ENCODE measurements at places on chromosomes 11 and 22. TPM values are rescaled to one million over a fixed set of nuclear protein-coding genes. Genes with fewer than 3 reads are reported as not detected.

The SLC25A45 gene
- total RNA-seq, result 1.1 TPM

DNA sequence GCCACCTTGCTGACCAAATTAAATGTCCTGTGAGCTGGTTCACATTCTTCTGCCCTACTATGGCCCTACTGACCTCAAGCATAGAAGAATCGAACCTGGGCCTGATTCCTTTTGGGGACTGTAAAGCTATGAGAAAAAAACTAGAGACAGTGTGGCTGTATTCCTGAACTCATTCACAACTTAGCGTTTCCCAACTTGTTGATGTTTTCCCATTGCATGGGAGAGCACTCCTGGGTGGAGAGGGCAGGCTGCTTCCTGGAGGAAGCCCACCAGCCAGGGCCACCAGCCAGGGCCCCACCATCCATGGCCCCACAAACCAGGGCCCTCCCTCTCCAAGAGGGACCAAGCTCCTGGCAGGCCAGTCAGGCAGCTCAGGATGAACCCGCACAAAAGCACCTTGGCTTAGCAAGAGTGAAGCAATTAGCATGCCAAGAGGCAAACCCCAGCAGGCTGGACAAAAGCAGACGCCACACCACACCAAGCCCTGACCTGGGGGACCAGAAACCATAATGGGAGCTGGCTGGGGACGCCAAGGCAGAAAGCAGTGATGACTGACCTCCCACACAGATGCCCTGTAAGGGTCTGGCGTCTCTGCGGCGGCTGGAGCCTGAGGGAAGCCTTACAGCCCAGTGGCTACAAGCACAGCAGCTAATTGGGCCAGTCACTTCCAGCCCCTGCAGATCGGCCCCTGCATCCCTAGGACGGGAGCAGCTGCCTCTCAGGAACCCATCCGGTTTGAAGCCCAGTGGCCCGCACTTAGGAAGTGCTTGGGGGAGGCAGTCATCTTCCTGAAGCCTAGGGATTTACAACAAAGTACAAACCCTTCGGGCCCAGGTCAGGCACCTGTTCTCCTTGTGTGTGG lies 2.1 kb downstream of the CERK start:
- no peak for DNase-seq

The TUBA8 gene
- total RNA-seq, result 2.4 TPM

DNA sequence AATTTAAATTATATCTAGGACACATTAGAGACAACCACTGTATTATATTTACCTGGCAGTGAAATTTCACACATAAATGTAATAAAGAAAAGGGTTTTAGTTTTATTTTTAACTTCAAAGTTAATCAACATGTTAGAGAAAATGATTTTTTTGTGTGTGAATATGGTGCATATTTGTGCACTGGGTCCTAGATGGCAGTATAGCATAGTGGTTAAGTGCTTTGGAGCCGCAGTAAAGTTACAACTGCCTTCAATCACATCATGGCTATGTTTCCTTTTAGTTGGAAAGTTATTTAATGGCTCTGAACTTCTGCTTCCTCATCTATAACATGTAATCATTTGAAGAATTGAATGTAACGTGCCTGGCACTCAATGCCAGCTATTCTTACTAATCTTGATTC lies 108.9 kb upstream of the DDI1 start:
- no peak for DNase-seq

DNA sequence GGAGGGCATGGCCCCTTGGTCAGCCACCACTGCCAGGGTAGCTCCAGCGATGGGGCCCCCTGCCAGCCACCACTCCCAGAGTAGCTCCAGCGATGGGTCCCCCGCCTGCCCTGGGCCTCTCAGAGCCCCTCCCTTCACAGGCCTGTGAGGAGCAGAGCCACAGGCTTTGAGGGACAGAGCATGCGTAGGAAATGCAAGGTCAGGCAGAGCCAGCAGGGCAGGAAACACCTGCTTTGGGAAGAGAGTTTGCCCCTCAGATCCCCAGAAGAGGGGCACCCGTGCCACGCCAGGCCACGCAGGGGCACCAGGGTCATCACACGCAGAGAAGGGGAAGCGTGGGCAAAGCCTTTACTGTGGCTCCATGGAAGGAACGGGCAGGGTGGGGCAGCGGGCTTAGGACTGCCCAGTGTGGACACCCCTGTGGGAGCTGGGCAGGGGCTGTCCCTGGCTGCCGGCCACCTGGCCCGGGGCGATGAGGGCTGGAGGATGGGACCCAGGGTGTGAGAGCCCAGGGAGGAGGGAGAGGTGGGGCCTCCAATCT lies 477.8 kb downstream of the BRD1 start:
- no peak for DNase-seq

GRCh38 chr11:120136356-120136755 lies 1.6 kb downstream of the TRIM29 start:
- no peak for DNase-seq

DNA sequence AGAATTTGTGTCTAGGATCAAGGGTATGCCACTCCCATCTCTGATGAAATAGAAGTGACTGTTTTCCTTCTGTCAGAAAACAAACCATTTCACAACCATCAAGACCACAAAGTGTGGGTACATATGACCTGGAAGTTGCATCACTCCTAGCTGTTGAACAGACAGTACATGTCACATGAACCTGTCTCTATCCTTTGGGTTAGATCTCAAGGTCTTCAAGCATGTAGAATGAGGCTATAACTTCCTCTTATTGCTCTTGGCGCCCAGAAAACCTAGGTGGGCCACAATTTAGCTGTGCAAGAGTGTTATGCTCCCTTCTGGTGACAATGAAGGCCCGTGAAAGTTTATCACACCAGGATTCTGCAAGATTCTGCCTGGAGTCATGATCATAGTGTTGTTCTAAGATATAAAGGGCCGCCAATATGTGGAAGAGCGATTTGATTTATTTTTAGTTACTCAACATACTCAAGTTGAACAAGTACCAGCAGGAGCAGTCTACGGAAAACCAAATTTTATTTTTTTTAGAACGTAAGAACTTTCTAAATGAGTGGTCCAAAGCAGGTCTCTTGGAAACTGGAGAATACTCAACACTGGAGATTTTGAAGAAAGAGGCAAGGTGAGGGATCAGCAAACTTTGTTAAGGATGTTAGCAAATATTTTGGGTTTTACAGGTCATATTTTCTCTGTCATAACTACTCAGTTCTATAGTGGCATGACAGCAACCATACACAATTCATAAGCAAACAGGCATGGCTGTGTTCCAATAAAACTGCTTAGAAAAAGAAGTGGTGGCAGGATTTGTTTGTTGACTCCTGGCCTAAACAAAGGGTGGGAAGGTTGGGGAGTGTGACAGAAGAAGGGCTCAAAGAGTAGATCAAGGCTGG lies 101.8 kb downstream of the USP35 start:
- DNase-seq, result no peak

GRCh38 chr22:45905326-45905923 lies 71.5 kb downstream of the WNT7B start:
- DNase-seq, result no peak

DNA sequence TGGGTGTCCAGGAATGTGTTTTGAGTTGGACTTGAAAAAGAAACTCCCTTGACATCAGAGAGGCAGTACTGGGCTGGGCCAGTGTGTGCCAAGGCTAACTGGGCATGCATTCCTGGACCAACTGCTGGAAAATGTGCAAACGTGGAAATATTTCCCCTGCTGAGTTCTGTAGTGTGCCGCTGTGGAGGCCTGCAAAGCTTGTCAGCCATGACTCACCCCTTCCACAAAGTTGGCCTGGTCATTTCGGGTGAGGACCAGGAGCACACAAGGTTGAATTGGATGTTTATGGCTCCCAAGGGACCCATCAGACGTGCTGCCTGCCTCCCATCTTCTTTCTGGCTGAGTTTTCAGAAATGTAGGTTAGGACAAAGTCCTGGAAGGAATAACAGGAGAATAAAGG lies 513.1 kb downstream of the MIAT start:
- peak; percentile 8 for DNase-seq

- no peak for DNase-seq
These were observed 24.4 kb upstream of the OAF start for GRCh38 chr11:120186456-120186773.

- no peak for DNase-seq
These were observed 129.6 kb upstream of the TIMP3 start for GRCh38 chr22:32671886-32672285.

DNA sequence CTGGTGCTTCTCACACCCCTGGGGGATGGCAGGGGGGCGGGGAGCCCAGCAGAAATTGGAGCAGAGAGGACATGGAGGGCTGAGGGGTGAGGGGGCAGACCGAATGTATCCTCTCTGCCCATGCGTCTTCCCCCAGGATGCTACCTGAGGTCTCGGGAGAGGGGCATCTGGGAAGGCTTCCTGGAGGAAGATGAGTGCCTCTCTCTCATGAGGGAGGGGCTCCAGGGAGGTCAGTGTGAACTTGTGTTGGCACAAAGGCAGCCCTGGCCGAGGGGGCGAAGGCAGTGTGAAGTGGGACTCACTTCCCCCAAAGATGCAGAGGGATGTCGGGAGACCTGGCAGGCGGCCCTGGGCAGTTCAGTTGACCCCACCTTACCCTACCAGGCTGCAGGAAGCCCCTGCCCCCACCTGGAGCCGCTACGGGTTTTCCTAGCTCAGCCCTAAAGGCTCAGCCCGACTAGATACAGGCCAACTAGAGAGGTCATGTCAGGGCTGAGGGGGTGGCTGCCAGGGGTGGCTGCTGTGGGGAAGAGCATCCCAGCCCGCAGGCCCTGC lies 10.4 kb downstream of the ASCL2 start:
- DNase-seq, result no peak

GRCh38 chr11:122089111-122089510 lies 26.9 kb downstream of the BLID start:
- DNase-seq, result peak; percentile 54

DNA sequence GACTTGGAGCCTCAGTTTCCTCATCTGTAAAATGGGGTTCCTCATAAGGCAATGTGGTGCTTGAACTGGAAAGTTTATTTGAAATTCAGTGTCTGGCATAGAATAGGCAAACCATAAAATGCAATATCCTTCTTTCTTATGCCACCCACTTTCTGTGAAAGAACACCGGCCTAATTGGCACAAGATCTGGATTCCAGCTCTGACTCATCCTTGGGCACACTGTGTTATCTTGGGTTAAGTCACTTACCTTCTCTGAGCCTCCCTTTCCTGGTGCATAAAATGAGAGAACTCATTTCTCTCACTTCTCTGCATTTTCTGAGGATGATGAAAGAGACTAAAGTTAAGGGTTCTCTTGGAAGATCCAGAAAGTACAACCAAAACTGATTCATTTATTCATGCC lies 5.1 kb downstream of the INSC start:
- no peak for DNase-seq

GRCh38 chr11:68261749-68262543 lies 9.8 kb downstream of the C11orf24 start:
- no peak for DNase-seq

DNA sequence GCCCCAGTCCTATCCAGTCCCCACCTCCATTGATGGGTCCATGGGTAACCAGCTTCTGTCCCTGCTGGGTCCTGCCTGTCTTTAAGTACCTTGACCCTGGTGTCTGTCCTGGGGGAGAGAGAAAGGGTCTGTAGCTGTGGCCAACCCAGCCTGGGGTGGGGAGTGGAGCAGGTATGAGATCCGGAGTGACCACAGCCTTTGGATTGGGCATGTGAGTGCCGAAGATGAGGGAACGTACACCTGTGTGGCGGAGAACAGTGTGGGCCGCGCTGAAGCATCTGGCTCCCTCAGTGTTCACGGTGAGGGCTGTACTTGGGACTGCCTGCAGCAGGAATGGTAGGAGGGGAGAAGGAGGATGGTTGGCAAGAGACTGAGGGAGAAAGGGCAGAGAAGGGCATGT lies 5.2 kb downstream of the ROBO3 start:
- no peak for DNase-seq

The MS4A10 gene
- total RNA-seq, result not detected

GRCh38 chr22:19898831-19899567 lies 42.6 kb upstream of the COMT start:
- DNase-seq, result no peak

DNA sequence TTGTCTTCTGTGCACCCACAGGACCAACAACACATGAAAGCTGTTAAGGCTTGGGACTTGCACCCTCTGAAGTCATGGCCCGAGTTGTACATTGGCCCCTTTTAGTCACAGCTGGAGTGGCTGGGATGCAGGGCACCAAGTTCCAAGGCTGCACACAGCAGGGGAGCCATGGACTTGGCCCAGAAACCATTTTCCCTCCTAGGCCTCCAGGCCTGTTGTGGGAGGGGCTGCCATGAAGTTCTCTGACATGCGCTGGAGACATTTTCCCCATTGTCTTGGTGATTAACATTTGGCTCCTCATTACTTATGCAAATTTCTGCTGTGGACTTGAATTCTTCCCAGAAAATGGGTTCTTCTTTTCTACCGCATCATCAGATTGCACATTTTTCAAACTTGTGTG lies 48.8 kb upstream of the GLYAT start:
- no peak for DNase-seq
